Lung (tissue), 17 donors: ENCODE measurements at places on chromosomes 1 and 21. TPM values are rescaled to one million over a fixed set of nuclear protein-coding genes. Genes with fewer than 3 reads are reported as not detected.

DNA sequence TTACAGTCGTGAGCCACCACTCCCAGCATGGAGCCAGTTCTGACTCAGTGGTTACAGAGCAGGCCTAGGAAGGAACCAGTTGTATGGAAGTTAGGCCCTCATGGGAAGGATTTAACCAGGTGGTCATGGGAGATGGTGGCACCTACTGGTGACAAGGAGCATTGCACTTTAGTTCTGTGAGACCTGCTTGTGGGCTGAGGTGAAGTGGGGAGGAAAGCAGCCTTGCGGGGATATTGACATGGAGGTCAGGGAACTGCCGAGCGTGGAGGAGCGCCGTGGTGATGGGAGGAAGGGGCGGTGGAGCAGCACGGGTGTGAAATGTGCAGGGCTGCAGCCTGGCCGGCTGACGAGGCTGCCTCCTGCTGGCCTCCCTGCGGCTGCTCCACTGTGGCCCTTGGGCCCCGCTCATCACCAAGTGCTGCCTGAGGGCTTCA lies 100.4 kb downstream of the GALNT2 start:
- no peaks in the 10 kb centered on the region for H3K36me3 ChIP-seq
- H3K27me3 ChIP-seq: no peaks in the 10 kb centered on the region
- no peak overlapping the region for H3K27ac ChIP-seq
- H3K4me3 ChIP-seq: no peak overlapping the region

GRCh38 chr1:24795236-24795635 lies 50.0 kb downstream of the CLIC4 start:
- no peaks in the 10 kb centered on the region for H3K4me1 ChIP-seq
- H3K36me3 ChIP-seq: peaks cover 5% of the 10 kb centered on the region
- no peak overlapping the region for H3K27ac ChIP-seq
- H3K27me3 ChIP-seq: no peaks in the 10 kb centered on the region
- DNase-seq: no peak

GRCh38 chr1:27130798-27131197 lies 24.1 kb downstream of the SLC9A1 start:
- DNase-seq: no peak
- H3K4me3 ChIP-seq: no peak overlapping the region
- no peaks in the 10 kb centered on the region for H3K27me3 ChIP-seq
- H3K27ac ChIP-seq: peak overlapping the region; percentile 60
- no peaks in the 10 kb centered on the region for H3K36me3 ChIP-seq

- peak; percentile 27 for DNase-seq
- H3K27me3 ChIP-seq: no peaks in the 10 kb centered on the region
- no peak overlapping the region for H3K4me3 ChIP-seq
- H3K4me1 ChIP-seq: no peaks in the 10 kb centered on the region
- no peaks in the 10 kb centered on the region for H3K36me3 ChIP-seq
Measured at GRCh38 chr1:116020668-116021272, 44.5 kb downstream of the SLC22A15 start.

DNA sequence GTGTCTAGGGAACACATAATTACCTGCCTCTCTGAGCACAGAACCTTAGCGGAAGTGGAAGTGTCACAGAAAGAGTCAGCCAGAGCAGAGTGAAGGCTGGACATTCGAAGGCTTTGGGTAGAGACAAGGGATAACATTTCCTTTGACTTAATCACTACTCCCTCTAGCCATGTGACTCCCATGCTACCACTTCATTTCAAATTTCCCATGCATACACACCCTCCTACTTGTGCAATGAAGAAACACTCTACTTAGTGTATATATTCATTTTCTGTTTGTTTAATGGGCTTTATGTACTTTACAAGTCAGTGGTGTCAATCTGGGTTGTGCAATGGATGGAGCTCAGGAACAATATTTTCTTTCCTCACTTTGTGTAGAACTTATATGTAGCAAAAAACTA lies 6.9 kb downstream of the ANKRD35 start:
- no peak overlapping the region for H3K27ac ChIP-seq
- no peaks in the 10 kb centered on the region for H3K27me3 ChIP-seq
- H3K4me3 ChIP-seq: no peak overlapping the region
- no peaks in the 10 kb centered on the region for H3K36me3 ChIP-seq
- DNase-seq: peak; percentile 13

DNA sequence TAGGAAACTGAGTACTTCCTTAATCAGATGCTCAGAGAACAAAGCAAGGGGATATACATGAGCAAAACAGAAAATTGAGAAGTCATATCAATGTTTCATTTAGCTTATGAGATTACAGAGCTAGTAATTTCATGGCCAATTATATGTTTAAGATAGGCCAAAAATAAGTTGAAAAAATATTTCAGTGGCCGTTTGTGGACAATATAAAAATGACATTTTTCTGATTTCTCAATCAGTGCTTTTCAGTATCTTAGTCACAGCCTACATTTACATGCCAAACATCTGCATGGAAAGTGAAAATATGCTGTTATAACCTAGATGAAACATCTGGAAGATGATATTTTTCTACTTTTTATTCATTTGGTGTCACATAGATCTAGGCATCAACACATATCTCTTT lies 192.5 kb downstream of the HLX start:
- H3K4me3 ChIP-seq: no peak overlapping the region
- no peak overlapping the region for H3K27ac ChIP-seq
- H3K4me1 ChIP-seq: peaks cover 2% of the 10 kb centered on the region

GRCh38 chr1:78070758-78071157 lies 25.0 kb downstream of the GIPC2 start:
- H3K4me1 ChIP-seq: no peaks in the 10 kb centered on the region
- H3K27me3 ChIP-seq: no peaks in the 10 kb centered on the region
- no peak overlapping the region for H3K27ac ChIP-seq
- no peak for DNase-seq
- H3K36me3 ChIP-seq: no peaks in the 10 kb centered on the region
- H3K4me3 ChIP-seq: no peak overlapping the region

DNA sequence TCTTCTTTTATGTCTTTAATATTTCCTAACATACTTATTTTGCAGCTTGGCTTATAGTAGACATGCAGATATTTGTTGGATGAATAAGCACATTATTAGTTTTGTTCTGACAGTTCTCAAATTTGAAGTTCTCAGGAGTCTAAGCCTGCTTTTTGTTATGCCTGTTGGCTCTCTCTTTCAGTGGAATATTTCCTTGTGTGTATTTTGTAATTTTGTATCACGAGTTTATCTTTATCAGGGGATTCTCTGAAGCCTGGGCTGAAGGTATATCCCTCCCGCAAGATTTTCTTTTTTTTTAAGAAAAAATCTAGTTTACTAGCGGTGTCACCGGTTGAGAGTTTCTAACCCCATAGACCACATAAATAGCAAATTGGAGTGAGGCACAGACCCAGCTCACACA lies 105.9 kb downstream of the RGL1 start:
- no peaks in the 10 kb centered on the region for H3K27me3 ChIP-seq
- H3K27ac ChIP-seq: no peak overlapping the region
- H3K4me1 ChIP-seq: no peaks in the 10 kb centered on the region
- DNase-seq: no peak

- no peaks in the 10 kb centered on the region for H3K36me3 ChIP-seq
- no peak overlapping the region for H3K4me3 ChIP-seq
- H3K4me1 ChIP-seq: peaks cover 9% of the 10 kb centered on the region
Measured at GRCh38 chr1:223827193-223827663, 18.5 kb downstream of the TP53BP2 start.

DNA sequence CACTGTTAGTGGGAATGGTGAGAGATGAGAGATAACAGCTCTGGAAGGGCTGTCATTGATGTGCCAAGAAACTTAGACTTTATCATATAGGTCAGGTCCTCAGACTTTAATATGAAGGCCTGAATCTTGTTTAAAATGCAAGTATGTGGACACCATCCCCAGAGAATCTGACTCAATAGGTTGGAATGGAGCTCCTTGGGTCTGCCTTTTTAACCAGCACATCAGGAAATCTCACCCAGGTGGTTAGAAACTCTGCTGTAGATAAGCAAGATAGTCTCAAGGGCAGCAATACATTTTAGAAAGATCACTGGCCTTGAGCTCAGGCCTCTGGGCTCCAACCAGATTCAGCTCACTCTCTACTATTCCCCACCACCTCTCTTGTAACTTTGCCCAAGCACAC lies 180.4 kb downstream of the SLC44A5 start:
- H3K36me3 ChIP-seq: no peaks in the 10 kb centered on the region
- no peak overlapping the region for H3K4me3 ChIP-seq
- no peak overlapping the region for H3K27ac ChIP-seq
- H3K4me1 ChIP-seq: no peaks in the 10 kb centered on the region
- no peaks in the 10 kb centered on the region for H3K27me3 ChIP-seq

DNA sequence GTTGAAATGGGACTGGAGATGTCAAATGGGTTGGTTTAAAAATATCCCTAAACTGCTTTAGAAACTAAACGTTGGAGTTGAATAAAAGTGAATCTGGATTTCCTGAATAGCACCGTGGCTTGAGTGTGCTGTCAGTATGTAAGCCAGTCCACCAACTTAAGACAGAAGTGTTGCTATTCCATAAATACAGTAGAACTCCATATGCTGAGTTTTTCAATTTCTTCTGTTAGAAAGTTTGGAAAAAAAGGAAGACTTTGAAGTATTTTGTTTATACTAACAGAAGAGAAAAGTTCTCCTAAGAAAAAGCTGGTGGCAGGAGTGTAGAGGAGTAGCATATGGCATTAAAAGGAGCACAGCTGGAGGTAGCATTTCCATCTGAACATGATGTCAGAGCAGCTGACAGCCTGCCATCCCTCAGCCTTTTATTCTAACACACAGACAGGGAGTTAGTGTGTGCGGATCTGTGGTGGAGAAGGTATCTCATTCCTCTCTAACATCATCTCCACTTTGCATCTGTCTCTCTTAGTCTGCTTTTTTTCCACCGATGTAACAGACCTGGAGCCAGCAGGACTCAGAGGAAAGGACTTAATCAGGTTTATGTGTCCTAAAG lies at the start of gene ZBTB18:
ZBTB18 (plus strand) TSS at position 449 of the 610 bp plus-strand sequence; CDS start at position 598, 149 bp downstream.
- peaks cover 13% of the 10 kb centered on the region for H3K36me3 ChIP-seq
- H3K4me3 ChIP-seq: peak within 1 kb of the TSS; percentile 72
- no peaks in the 10 kb centered on the region for H3K4me1 ChIP-seq
- H3K27ac ChIP-seq: peak within 1 kb of the TSS; percentile 78
- DNase-seq: peak; percentile 76
- H3K27me3 ChIP-seq: no peaks in the 10 kb centered on the region

DNA sequence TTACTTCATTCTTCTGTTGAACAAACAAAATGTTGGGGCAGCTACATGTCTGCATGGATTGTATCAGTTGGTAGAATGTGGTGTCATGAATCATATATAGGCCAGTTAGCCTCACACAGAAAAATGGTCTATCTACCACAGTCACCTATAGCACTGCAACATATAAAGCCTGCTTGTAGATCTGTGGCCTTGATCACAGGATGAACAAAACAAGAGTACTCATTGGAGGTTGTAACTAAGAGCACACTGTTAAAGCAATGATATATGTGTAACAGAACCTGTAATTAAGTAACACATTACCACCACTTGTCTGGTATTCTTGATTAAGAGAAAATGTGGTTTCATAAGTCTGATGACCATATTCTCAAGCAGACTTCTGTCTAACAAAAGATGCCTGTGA lies 167.3 kb upstream of the SGIP1 start:
- no peak overlapping the region for H3K27ac ChIP-seq
- H3K4me1 ChIP-seq: peaks cover 2% of the 10 kb centered on the region
- no peak overlapping the region for H3K4me3 ChIP-seq
- H3K27me3 ChIP-seq: no peaks in the 10 kb centered on the region

GRCh38 chr1:110152133-110152785 lies 2.0 kb downstream of the SLC6A17 start:
- H3K4me3 ChIP-seq: no peak overlapping the region
- no peaks in the 10 kb centered on the region for H3K36me3 ChIP-seq
- no peak for DNase-seq
- no peak overlapping the region for H3K27ac ChIP-seq

- H3K4me3 ChIP-seq: no peak overlapping the region
- H3K36me3 ChIP-seq: no peaks in the 10 kb centered on the region
- no peaks in the 10 kb centered on the region for H3K4me1 ChIP-seq
- DNase-seq: no peak
- H3K27me3 ChIP-seq: no peaks in the 10 kb centered on the region
- no peak overlapping the region for H3K27ac ChIP-seq
Measured at GRCh38 chr1:98306517-98307089, 354.9 kb upstream of the SNX7 start.

GRCh38 chr1:16243215-16243610 lies 6.2 kb upstream of the CPLANE2 start:
- no peak overlapping the region for H3K27ac ChIP-seq
- no peak overlapping the region for H3K4me3 ChIP-seq
- no peaks in the 10 kb centered on the region for H3K27me3 ChIP-seq

- H3K27me3 ChIP-seq: no peaks in the 10 kb centered on the region
- no peak for DNase-seq
- H3K27ac ChIP-seq: no peak overlapping the region
- no peaks in the 10 kb centered on the region for H3K36me3 ChIP-seq
- H3K4me1 ChIP-seq: no peaks in the 10 kb centered on the region
Measured at GRCh38 chr1:185803241-185803640, 69.0 kb downstream of the HMCN1 start.

GRCh38 chr1:228332797-228333738 lies 73.6 kb downstream of the TRIM11 start:
- H3K4me3 ChIP-seq: no peak overlapping the region
- peaks cover 22% of the 10 kb centered on the region for H3K36me3 ChIP-seq
- H3K4me1 ChIP-seq: no peaks in the 10 kb centered on the region
- no peaks in the 10 kb centered on the region for H3K27me3 ChIP-seq

- H3K4me1 ChIP-seq: no peaks in the 10 kb centered on the region
- no peaks in the 10 kb centered on the region for H3K36me3 ChIP-seq
- no peaks in the 10 kb centered on the region for H3K27me3 ChIP-seq
- DNase-seq: no peak
- H3K27ac ChIP-seq: no peak overlapping the region
- no peak overlapping the region for H3K4me3 ChIP-seq
Measured at GRCh38 chr1:151590961-151591360, 20.9 kb upstream of the SNX27 start.

DNA sequence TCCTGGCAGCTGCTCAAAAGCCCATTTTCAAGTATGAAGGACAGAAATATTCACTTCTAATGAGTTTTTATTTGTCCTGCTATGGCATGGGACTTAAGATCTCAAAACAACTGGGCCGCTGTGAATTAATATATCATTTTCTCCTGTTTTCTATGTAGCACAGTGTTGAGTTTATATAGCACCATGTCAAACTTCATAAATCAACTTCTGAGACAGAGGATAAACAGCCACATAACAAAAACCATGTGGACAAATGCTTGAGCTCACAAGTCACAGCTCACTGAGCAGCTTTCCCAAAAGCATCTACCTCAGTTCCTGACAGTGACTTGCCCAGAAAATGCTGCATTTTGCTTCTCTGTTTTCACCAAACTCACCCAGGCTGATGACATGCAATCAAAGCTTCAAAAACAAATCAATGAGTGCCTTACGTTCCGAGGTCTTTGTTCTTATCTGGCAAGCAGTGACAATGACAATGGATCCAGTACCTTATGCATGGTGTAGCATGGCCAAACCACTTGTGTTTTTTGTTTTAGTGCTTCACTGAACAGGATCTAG lies 722.6 kb downstream of the LRRIQ3 start:
- no peaks in the 10 kb centered on the region for H3K4me1 ChIP-seq
- DNase-seq: no peak
- no peaks in the 10 kb centered on the region for H3K36me3 ChIP-seq
- H3K27ac ChIP-seq: no peak overlapping the region
- no peaks in the 10 kb centered on the region for H3K27me3 ChIP-seq

- no peak for DNase-seq
- no peaks in the 10 kb centered on the region for H3K4me1 ChIP-seq
- H3K36me3 ChIP-seq: no peaks in the 10 kb centered on the region
Measured at GRCh38 chr21:27202301-27202700, 235.4 kb upstream of the ADAMTS5 start.

Gene CYP4A11
- not detected for total RNA-seq

Gene GJA8
- not detected for total RNA-seq
